Caco-2 (cell line): ENCODE measurements at places on chromosomes 3 and 15.

DNA sequence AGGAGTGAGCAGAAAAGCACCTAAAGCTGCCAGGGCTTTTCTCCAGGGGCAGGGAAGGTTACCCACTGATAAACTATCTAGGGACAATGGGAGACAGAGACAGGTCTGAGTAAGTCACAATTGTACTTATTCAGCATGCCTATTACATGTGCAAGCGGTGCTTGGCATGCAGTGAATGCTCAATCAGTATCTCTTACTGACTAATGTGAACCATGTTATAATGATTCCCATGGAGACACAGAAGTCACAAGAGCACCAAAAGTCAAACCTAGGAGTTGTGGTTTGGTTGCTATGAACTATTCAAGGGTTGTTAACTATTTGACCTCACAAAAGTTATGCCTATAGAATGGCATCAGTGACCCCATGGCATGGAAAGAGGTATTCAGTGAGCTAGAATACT is 50.0 kb upstream of the RASGRP1 start:
- no peak for DNase-seq

DNA sequence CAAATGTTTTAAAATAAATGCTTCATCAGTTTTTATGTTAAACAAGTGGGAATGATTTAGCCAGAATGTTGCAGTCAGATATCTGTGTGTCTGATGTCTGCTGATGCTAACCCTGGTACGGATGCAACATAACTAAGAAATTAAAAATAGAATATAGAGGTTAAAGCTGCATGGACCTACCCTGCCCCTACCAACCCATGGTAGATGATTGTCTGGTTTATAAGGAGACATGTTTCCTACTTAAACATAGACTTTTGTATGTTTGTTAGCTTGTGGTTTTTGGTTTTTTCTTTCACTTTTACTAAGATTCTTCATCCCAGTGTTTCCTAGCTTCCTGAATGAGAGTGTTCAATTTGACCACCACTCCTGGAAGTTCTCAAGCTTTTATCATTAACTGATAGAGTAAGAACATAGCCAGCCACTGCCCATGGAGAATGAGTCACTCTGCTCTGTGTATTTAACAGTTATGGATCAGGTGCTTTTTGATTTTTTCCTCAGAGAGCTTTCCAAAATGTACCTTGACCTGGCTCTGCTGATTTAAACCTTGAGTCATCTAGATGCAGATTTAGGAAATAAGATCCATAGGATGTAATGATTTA is 70.7 kb upstream of the VEPH1 start:
- no peak for DNase-seq

- DNase-seq: no peak
These were observed 19.3 kb upstream of the TTBK2 start for GRCh38 chr15:42939841-42940240.

DNA sequence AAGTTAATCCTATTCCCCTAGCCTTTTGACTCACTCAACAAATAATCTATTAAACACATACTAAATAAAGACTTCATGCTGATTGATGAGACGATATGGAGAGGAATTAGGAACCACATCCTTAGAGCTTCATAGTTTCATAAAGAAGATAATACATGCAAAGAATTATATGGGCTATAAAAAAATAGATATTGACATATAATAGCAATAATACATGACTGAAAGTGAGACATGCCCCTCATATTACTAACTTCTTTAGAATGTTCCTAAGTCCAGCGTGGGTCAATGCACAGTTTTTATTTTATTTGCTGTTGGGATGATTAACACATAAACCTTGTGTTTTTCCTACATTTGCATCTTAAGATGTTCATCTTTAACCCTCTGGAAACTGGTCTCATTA is 32.2 kb downstream of the SUCNR1 start:
- DNase-seq: no peak

DNA sequence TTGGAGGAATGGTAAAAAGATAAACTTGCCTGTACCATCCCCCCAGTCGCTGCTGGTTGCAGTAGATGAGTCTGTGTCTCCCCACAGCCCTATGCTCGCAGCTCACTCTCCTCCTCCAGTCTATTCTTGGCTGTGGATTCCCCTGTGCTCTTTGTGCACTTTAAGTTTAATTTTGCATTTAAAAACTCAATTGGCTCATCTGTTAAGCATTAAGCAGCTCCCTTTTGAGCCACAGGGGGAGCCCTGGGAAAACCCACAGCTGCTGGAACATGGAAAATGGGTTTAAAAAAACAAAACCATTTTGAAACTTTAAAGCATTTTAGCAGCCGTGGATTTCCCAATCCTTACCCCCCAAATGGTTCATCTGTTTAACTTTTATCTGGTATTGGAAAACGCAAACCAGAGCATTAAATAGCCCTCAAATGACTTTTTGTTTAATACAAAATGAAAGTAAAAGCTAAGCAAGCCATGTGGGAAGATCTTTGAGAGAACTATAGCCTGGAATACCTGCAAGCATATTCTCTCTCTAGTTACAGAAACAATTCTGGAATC is 536.9 kb downstream of the ZIC1 start:
- DNase-seq: no peak

- no peak for DNase-seq
These were observed 53.0 kb downstream of the ATP1B3 start for GRCh38 chr3:141929341-141929995.
